Astrocyte of the spinal cord (primary cell): ENCODE measurements at places on chromosomes 1 and 21.
A peak's percentile ranks its signal among the peaks of the same experiment; 100 is the strongest.

DNA sequence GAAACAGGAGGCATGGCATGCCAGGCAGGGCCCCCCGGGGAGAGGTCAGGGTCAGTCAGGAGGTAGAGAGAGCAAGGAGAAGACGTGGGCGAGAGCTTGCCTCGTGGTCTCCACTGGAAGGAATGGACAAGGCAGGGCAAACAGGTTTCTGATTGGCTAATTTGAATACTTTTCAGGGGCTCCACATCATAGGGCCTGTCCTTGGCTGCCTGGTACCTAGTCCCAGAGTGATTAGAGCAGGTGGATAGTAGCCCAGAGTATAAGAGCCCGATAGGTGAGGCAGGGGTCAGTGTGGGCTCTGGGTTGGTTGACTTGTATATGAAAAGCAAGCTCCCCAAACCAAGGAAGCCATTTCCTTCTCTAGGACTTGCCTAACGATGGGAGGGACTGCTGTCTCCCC, 178.6 kb downstream of the ZP4 start:
- no peak for DNase-seq

- DNase-seq = no peak
These were observed 25.4 kb upstream of the CLCA4 start for GRCh38 chr1:86521522-86521891.

DNA sequence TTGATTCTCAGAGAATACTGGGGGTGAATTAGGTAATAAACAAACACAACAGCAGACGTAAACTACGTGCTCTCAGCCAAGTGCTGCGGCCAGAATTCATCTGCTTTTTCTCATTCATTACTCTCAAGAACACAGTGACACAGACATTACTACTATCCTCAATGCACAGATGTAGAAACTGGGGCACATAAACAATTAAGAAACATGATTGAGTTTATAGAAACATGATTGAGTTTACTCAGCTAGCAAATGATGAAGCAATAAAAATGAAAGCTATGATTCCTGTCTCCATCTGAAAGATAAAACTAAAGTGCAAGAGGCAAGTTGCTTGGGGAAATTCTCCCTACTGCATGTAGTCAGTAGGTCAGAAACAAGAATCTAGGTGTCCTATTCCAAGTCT, 140.5 kb downstream of the IFI44 start:
- DNase-seq = no peak

DNA sequence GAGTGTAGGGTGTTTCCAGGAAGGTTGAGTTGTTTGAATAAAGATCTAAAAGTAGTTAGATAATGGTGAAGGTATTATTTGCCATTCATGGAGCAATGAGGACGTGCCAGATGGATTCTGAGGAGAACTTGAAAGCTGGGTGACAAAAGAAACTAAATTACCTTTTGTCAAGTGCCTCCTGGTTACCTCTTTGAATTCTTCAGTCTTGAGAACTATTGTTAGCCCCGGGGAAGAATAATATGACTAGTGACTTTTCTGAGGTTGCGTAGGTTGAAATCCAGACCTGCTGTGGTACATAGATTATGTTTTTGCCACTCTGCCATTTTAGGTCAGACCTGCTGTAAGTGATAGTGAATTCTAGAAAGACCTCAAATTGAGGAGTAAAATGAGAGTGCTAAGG, 11.5 kb downstream of the LAMC1 start:
- DNase-seq = no peak

DNA sequence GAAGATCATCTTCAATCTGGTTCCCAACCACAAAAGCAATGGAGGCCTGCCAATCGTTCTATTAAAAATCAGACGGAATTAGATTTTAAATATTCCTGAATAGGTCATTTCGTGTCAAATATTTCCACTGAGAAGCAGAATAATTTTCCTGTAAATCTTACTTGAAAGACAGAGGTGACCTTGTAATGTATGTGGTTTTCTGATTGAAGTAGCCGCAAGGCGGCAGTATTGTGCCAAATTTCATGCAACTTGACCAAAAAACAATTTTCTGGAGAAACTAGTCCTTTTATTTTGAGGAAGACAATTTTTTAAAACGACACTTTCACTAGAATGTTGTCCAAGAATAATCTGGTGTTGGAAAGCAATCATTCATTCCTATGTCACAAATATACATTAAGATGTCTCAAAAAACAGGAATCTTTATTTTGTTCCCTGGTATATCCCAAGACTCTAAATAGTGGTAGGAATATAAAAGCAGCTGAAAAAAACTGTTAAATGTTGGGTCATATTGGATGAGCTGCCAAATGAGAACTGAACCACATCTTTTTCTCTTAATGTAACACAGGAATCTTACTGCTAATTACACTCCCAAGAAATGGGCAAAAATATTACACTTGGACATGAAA, 33.6 kb downstream of the SPAG17 start:
- DNase-seq = peak; percentile 72

DNA sequence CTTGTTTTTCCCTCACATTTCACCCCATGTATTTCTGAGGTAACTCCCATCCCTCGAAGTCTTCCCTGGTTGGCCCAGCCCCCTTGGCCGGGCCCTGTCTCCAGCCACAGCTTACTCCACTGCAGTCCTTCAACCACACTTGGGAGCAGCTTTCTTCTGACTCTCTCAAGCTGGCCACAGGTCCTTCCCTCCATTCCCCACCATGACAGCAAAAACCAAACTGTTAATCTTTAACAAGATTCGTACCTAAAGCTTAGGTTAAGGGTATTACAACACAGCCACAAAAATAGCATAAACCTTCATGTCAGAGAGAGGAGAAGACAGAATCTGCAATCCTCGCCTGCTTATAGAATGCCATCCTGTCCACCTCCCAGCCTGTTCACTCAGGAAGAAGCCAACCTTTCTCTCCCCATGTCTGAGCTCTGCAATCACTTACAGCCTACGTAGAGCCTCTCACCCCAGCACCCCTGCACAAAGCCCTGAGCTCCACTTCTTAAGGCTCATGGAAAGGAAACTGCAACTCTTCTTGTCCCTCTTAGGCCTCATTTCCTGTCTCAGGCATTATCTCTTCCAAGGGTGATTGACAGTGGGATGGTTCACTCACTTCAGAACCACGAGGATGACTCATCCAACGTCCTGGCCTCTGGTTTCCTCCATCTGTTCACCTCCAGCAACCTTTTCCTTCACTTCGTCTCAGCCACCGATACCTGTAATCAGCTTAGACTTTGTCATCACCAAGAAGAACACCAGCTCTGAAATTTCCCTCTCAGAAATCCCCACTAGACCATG, 72.8 kb downstream of the CD2 start:
- DNase-seq = no peak

GRCh38 chr1:81937791-81938450, 137.2 kb downstream of the ADGRL2 start:
- no peak for DNase-seq

DNA sequence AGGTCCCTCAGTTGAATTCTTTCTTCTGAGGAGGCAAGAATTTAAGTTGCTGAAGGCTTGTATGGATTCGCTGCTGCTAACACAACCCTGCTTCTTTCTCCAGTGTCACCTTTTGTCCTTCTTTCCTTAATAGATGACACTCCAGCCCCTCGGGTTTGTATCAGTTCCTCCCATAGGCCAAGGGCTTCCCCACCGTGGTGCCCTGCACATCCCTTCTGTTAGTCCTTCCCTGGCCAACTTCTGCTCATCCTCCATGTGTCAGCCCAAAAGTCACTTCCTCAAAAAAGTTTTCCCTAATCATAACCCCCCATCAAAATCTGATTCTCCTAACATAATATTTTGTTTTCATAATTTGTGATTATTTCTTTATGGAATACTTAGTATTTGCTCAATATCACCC, 190.4 kb downstream of the RHOU start:
- DNase-seq = no peak

DNA sequence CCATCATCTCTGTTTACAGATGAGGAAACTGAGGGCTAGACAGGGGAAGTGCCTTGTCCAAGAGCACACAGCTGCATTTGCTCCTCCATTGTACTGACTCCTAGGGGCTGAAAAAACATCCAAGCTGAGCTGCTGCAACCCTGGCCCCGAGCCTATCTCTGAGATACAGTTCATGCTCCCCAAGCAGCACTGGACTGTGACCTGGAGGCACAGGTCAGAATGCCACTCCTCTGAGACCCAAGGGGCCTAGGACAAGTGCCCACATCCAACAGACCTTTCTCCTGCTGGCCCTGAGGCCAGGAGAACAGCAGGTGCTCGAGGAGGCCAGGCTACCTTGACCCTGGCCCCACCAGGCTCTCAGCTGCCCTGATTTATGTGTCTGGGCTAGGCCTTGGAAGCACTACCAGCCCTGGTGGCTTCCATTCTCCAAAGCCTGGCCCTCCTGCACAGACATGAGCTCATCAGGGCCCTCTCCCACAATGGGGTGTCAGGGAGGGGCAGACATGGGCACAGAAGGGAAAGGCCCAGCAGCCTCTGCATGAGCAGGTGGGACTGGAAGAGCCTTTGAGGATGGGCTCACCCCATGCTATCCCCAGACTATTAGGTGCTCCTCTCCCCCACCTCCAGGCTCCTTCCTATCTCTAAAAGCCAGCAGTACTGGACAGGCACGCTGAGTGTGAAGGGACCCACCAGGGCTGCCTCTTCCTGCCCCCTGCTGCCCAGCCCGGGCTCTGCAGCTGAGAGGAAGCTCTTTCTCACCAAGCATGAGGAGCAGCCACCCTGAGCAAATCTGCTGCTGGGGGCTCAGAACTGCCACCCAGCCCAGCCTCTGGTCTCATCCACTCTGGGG, 18.8 kb downstream of the ADGRB2 start:
- peak; percentile 65 for DNase-seq

DNA sequence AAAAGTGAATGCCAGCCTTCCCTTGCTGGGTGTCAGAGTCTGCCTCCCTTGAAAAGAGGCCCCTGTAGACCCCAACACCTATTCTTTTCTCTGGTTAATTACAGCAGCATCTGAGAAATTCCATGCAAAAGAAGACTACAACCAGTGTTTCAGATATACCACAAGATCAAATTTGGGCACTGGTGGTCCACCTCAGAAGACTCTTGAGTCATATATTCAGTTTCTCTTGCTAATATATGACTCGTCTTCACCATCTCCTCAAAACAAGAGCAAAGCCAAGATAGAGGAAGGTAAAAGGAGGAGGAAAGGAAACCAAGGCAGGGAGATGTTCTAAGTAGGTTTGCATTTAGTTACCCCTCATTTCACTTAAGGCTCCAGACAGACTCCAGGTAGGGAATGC, 259.9 kb downstream of the ZNF648 start:
- no peak for DNase-seq

- no peak for DNase-seq
These were observed 14.9 kb downstream of the PLEKHA6 start for GRCh38 chr1:204344665-204345355.

DNA sequence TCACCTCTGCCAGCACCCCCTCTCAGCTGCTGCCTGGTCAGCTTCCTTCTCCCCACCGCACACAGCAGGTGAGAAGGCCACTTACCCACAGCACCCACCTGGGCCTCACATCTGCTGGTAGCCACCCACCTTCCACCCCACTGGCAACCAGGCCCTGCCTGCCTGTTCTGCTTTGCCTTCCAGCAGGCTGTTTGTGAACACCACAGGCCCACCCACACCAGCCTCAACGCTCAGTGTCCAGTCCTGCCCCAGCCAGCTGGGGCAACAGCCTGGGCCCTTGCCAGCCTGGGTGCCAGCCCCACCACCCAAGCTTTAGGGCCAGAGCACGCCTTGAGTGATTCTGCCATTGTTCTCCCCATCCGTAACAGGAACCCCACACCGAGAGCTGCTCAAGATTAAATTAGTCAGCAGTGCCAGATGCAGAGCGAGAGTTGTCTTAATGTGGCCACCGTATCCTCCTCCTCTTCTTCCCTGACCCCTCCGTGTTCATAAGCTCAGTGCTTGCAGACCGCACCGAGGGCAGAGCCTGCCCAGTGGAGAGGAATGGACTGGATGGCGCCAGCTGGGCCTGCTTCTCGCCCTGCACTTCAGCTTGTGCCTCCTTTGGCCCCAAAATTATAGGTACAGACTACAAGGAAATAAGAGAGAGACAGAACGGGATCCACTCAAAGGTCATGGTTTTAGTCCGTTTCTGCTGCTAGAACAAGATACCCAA, 120.3 kb upstream of the COL6A1 start:
- DNase-seq = no peak

DNA sequence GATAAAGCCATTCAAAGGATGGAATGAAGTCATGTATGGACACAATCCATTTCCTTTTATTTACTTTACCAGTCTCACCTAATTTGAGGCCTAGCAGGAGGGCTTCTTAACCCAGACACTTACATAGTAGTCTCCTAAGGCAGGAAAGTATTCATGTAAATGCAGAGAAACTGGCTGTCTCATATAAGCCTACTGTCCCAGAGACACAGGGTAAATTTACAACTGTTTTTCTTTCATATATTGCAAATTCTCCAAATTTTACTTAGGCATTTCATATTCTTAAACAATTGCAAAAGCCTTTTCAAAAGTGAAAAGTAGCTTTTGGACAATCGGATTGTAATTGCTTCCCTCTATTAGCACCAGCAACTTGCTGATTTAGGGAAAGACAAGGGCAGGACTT, 29.9 kb downstream of the SPAG17 start:
- no peak for DNase-seq

DNA sequence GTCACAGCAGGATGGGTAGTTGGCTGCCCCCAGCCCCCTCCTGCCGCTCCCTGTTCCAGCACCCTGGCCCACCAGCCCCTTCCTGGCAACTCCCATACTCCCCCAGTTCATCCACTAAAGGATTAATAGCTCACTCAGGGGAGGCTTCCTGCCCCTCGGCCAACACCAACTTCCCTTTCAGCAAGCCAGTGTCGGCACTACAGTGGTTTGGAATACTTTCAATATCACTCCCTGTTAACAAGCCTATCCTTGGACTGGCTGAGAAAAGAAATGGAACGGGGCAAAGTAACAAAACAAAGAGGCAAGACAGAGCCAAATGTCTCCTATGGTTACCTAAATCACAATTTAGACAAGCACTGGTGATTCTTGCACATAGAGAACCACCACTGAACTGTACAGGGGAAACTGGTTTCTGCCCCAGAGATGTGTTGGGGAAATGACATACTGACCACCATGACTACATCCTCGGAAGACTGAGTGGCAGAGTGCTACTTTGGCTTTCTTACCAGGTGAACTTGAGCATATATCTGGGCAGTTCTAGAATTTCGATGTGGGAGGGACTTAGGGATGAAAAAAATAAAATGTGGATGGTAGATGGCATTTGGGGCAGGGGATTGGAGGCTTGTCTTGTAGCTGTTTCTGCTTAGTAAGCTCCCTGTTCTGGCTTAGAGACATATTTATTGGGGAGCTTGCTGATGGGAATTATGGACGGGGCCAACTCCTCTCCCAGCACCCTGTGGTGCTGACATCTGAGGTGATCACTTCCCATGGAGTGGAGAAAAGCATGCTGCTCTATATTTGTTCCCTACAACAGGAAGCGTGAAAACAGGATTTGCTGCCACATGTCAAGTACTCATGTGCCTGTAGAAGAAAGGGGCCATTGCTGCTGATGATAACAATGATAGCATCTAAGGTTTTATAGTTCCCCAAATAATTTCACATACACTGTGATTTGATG, 7.1 kb upstream of the CAPN2 start:
- peak; percentile 84 for DNase-seq

DNA sequence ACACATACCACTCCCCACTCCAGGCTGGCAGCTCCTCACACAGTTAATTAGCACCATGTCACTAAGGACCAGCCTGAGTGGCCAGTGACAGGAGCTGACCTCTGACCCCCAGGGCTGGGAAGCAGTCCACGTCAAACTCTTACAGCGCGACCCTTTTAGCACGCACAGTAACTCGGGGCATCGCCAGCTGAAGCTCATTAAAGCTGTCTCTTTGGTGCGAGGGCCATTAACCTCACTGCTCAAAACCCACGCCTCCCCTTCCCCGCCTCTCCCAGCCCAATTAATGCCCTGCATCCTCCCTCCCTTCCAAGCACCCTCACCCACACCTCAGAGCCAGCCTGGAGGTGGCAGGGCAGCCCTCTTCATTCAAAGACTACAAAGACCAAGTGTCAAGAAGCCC, 31.7 kb downstream of the DMAP1 start:
- DNase-seq = no peak

GRCh38 chr1:21655259-21655658, 13.9 kb downstream of the RAP1GAP start:
- no peak for DNase-seq
